Right lung (tissue), 10 donors: ENCODE measurements at places on chromosomes 7 and 10. TPM values are rescaled to one million over a fixed set of nuclear protein-coding genes. Genes with fewer than 3 reads are reported as not detected.
A peak's percentile ranks its signal among the peaks of the same experiment; 100 is the strongest.

HOGA1 gene
- polyA plus RNA-seq = 0.90 TPM

CLRN3 gene
- not detected for polyA plus RNA-seq

RELN gene
- 10.5 TPM for polyA plus RNA-seq

NPY gene
- polyA plus RNA-seq = not detected

RPEL1 gene
- 0.12 TPM for polyA plus RNA-seq

AMPH gene
- 11.4 TPM for polyA plus RNA-seq

PSD gene
- polyA plus RNA-seq = 13.4 TPM

MYH16 gene
- polyA plus RNA-seq = 0.04 TPM

BAMBI gene
- 151 TPM for polyA plus RNA-seq

WDFY4 gene
- 3.4 TPM for polyA plus RNA-seq

PIK3CG gene
- 3.0 TPM for polyA plus RNA-seq

DNA sequence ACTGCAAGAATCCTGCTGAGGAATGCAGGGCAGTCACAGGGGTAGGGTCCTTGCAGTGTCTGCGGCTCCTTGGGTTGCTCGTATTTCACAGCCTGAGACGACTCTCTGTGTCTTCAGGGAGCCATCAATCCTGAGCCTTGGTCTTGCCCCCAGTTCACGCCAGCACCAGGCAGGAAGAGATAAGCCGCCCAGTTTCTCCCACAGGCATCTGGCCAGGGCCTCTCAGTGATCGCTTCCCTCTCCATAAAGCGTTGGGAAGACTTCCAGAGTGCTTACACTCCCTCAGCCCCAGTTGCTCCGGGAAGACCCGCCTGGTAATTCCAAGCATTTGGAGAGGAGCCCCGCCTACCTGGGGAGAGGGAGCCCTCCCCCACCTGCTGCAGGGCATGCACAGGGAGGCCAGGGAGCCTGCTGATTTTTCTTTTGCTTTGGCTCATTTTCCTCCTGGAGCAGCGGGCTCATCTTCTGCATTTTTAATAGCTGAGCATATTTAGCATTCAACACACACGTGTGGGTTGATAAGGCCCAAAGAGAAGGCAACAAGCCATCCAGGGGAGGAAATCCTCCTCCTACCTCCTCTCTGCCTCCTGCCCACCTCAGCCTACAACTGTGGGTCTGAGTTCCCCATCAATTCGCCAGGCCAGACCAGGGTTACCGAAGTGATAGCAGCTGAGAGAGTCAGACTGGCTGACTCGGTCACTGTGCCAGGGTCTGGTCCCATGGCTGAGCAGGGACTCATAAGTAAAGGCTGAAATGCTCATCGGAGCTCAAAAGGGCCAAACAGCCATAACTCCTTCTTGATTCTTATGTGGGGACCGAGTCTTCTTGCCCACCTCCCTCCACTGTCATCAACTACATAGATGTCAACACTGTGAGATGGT, 74.4 kb upstream of the EFCAB10 start:
- DNase-seq = no peak

GRCh38 chr7:44971902-44972441, 6.8 kb downstream of the MYO1G start:
- no peak for DNase-seq

- no peak for DNase-seq
Observed at GRCh38 chr7:72163271-72163670, 248.9 kb downstream of the CALN1 start.

DNA sequence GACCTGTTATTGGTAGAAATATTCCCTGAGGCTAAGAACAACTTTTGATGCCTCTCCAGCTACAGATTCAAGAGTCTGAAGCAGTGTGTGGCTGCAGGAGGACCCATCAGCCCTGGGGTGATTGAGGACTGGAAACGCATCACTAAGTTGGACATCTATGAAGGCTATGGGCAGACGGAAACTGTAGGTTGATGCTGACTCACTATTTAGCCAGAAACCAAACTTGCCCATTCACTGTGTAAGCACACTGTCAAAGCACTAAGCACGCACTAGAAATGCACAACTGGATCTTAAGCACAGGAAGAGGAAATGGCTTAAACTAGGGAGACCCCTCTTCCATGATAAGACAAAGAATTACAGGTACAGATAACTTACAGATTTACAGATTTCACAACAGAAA, 20.8 kb downstream of the ACSM6 start:
- DNase-seq = no peak

GRCh38 chr7:17402628-17403278, 104.3 kb downstream of the AHR start:
- DNase-seq = no peak

DNA sequence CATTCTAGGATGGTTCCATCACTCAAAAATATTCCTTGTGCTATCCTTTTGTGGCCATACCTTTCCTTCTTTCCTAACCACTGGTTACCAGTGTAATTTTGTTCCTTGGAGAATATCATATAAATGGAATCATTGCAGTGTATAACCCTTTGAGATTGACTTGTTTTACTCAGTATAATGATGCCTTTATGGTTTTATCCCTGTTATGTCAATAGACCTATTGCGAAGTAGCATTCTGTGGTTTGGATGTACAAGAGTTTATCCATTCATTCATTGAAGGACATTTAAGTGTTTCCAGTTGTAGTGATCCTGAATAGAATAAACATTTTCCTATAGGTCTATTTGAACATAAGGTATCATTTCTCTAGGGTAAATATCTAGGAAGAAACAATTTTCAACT, 54.2 kb downstream of the RBM33 start:
- no peak for DNase-seq

DNA sequence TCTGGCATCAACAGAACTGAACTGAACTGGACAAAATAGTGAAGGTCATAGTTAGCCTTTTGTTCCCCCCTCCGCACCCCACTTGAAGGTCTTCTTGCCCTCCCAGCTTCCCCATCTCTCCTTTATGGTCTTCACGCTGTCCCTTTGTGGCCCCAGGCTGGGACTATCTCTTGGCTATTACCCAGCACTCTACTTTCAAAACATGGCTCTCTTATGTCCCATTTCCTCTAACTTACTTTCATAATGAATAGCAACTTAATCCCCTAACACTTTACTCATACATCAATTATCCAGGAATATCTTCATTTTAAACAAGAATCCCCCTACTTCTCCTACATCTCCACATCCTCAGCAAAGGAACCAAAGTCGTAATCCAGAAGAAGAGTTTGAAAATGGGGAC, 135.3 kb upstream of the ITGB1 start:
- DNase-seq = no peak

DNA sequence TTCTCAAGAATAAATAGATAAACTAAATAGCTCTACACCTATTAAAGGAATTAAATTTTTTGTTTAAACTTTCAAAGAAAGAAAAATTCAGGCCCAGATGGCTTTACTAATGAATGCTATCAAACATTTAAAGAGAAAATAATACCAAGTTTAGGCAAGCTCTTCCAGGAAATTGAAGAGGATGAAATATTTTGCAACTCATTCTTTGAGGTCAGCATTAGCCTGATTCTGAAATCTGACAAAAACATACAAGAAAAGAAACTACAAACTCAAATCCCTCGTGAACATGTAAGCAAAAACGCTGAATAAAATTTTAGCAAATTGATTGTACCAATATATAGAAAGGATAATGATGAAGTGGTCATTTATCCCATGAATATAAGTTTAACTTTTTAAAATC, 93.4 kb downstream of the RTKN2 start:
- DNase-seq = no peak

DNA sequence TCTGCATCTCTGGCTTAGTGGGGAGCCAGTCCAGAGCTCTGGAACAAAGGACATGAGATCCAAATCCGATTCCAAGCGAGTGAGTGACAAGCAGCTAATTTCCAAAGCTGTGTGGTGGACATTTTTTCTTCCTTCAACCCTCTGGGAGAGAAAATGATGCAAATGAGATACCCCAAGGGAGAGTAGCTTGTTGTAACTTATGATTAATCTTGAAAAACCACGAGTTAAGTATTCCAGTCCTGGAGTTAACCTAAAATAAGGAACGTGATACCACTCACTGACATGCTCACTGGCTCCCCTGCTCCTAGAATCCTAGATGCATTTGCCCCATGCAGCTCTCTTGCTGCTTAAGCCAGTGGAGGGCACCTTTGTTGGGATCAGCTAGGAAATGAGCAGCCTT, 116.0 kb upstream of the HABP2 start:
- DNase-seq = no peak

DNA sequence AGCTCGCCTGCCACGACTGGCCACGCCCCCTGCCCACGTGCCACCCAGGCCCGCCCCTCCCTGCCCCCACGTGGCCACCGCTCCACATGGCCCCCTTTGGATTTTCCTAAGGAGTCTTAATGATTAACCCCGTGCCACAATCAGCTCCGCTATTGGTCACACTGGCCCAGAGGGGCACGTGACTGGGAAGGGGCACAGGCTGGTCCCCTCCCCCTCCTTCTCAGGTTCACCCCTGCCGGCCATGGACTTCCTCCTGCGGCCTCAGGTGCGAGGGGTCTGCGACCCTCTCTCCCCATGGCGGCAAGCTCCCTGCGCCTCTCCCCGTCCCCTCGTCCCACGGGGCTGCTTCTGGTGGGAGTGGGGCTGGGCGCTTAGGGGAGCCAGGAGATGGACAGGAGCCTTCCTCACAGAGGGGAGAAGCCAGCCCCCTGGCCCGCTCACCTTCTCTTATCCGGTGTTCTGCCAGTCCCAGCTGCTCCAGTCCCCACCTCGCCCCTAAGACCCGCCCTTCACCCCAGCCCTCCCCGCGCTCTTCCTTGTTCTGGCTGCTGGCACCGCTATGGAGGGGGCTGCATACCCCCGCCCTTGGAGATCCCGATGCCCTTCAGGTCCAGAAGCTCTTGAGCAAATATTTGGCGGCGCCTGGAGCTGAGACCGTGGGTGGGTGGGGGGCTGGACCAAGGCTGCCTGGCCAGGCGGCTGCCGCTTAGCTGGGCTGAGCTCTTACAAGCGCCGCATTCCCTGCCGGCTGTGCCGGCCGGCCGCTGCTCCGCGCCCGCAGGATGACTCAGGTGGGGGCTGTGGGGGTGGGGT, 3.2 kb downstream of the SLC4A2 start:
- no peak for DNase-seq

GRCh38 chr7:40220421-40220911, 85.7 kb downstream of the SUGCT start:
- no peak for DNase-seq

- no peak for DNase-seq
Observed at GRCh38 chr7:55083206-55083605, 64.4 kb downstream of the EGFR start.

- DNase-seq = no peak
Observed at GRCh38 chr7:25522727-25523126, 294.4 kb upstream of the NPVF start.

GRCh38 chr10:102452672-102453340, 1.5 kb upstream of the C10orf95 start:
- no peak for DNase-seq

- DNase-seq = no peak
Observed at GRCh38 chr7:9017286-9017685, 583.9 kb downstream of the NXPH1 start.

GRCh38 chr7:8064828-8065227, 96.2 kb downstream of the GLCCI1 start:
- no peak for DNase-seq

DNA sequence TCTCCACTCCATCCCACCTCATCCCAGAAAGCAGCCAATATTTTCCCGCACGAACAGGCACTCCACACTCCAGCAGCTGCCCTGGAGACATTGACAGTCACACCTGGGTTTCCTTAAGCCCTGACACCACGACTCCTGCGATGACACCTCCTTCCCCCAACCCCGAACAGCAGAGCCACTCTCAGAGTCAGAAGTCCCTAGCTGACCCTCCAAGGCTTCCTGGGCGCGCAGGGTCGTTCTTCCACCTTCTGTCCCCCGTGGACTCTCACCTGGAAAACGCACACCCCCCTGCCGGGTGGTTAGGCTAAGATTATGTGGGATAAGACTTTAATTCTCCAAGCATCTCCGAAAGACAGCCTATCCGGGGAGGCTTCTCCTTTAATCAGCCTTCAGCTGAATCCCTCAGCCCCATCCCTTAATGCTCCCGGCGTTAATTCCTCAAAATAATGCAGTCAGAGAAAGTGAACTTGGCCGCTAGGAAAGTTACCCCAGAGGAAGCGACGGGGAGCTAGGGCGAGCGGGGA, 1.1 kb downstream of the DENND11 start:
- DNase-seq = no peak

- no peak for DNase-seq
Observed at GRCh38 chr10:94423627-94424026, 21.3 kb downstream of the TBC1D12 start.

DNA sequence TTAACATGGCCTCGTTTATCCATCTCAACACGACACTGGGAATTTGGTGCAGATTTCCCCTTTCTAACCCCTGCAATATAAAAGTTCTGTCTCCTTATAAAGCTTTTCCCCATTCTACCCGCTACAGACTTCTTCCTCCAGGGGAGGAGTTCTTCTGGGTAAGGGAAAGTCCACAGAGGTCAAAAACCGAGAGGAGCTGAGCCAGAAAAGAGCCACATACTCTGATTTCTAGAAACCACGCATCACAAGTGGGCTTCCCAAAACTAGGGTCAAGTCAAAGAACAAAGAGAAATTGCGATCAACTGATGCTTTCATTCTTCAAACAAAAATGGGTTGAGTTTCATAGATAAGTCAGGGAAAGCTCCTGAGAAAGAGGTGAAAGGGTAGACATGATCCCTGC, 6.8 kb downstream of the IL6 start:
- DNase-seq = no peak

- peak; percentile 61 for DNase-seq
Observed at GRCh38 chr7:85186083-85186520, 754 bp downstream of the SEMA3D start.

DNA sequence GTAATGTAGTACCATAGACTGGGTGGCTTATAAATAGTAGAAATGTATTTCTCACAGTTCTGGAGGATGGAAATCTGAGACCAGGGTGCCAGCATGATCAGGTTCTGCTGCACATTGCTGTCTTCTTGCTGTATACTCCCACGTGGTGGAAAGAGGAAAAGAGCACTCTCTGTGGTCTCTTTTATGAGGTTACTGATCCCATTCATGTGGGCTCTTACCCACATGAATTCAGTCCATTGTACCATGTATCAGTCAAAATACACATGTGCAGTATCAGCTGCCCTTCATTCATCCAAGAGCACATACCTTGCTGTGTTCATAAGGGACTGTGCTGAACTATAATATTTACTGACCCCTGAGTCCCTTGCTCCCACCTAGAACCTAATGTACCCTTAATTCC, 17.1 kb downstream of the PNLIPRP2 start:
- no peak for DNase-seq

- DNase-seq = no peak
Observed at GRCh38 chr7:129072479-129073011, 17.6 kb upstream of the TNPO3 start.

- DNase-seq = no peak
Observed at GRCh38 chr7:142450695-142451094, 192.8 kb upstream of the PRSS58 start.
